GM04503 (cell line): ENCODE measurements at places on chromosomes 6 and 20.

DNA sequence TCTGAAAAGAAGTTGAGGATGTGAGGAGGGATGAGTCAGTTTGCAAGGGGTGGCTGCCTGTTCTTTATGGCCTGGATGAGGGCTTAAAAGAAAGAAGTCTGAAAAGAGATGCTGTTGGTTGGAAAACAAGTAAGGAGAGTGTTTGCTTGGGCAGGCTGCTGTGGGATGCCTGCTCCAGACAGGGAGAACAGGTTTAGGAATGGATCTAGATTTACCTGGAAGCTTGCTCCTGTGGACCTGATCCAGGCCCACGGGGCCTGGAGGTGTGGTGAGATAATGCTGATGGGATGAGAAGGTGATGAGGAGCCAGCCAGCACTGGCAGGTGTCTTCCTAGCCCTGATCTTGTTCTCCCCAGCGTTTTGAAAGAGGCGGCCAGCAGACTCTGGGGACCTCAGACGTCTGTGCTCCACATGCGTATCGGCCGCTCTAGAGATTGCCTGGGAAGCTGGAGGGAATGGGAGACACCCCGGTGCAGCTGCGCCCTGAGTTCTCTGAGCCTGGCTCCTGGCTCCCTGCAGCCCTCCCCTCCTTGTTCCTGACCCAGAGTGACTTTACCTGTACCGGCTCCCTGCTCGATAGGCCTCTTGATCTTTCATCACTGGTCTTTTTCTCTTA lies 331.3 kb downstream of the ZFAND3 start:
- DNase-seq = no peak

GRCh38 chr20:50151034-50151743 lies 2.3 kb downstream of the PEDS1 start:
- DNase-seq = no peak

- DNase-seq = peak; percentile 62
Measured at GRCh38 chr20:11810311-11811083, 107.2 kb upstream of the BTBD3 start.

DNA sequence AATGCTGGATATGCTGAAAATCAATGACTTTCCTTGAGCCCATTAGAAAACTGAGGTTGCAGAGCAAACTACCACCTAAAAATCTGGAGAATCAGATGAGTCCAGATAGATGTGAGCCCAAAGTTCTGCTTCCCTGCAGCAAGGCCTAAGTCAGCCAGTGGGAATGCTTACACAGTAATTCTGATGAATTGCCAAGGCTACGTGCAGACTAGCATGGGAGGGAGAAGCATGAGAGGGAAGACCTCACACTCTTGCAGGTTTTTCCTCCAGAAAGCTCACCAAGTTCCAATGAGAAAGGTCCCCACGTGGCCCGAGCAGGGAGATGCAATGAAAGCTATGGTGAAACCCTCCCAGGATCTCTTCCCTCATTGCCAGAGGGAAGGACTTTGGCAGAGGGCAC lies 104.8 kb upstream of the SIRPA start:
- DNase-seq = no peak

GRCh38 chr6:108489699-108490098 lies 71.0 kb upstream of the FOXO3 start:
- DNase-seq = no peak

GRCh38 chr6:11869672-11870340 lies 91.2 kb upstream of the ADTRP start:
- DNase-seq = peak; percentile 27

DNA sequence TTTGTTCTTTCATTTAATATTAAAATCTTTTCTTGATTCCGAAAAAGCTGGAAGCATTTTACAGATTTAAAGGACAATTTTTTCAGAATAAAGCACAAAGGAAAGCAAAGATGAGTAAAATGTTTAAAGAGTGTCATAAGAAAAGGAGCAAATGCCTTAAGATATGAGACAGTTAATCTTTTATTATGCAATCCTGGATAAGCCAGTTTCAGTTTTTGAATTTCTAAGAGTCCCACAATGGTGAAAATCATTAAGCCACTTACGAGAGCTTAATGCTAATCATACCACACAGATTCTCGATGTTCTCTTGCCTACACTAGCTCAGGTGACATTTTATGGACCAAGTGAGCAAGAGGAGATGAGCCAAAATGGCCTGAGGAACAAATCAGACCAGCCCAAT lies 103.7 kb upstream of the RNF217 start:
- DNase-seq = no peak

GRCh38 chr6:127748290-127748689 lies 152.6 kb downstream of the THEMIS start:
- no peak for DNase-seq

DNA sequence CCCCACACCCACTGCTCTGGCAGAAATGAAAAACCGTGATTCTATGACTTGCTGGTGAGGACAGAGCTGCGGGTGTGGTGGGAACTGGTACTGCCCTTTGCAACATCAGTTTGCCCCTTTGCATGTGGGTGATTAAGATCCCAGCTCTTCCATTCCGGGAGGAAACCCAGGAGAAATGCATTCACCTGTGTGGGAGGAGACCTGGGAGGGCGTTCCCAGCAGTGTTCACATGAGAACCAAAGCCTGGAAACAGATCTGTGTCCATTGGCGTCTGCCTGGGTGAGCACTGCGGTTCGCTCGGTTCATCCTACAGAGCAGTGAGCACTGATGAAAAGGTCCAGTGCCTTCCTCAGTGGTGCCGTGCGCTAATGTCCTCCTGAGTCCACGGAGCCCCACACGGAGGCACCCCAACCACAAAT lies 89.7 kb downstream of the SMOC2 start:
- no peak for DNase-seq

- DNase-seq = no peak
Measured at GRCh38 chr6:98583506-98583905, 250.9 kb upstream of the POU3F2 start.

DNA sequence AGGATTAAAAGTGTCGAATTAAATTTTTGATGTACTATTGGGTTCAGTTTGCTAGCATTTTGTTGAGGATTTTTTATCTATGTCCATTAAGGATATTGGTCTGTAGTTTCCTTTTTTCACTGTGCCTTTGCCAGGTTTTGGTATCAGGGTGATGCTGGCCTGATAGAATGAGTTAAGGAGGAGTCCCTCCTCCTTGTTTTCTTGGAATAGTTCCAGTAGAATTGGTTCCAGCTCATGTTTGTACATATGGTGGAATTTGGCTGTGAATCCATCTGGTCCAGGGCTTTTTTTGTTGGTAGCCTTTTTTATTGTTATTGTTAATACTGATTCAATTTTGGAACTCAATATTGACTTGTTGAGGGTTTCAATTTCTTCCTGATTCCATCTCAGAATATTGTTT lies 141.8 kb downstream of the SIM1 start:
- no peak for DNase-seq

DNA sequence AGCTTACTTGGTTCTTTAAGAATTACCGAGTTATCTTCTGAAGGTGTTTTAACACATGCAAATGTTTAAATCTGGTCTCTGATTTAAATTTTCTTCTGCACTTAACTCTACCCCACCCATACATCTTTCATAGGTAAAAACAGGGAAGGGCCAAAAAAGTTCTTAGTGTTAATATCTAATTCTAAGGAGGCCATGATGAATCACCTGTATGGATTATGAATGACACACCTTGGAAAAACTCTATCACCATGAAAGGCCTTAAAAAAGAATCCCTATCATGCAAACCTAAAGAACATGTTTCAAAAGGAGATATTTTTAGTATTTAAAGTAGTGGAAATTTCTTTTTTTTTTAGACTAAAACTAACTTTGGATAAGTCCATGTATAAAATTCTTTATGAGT lies 54.7 kb downstream of the SLX4IP start:
- no peak for DNase-seq

- DNase-seq = no peak
Measured at GRCh38 chr20:9629831-9630230, 115.4 kb downstream of the LAMP5 start.

DNA sequence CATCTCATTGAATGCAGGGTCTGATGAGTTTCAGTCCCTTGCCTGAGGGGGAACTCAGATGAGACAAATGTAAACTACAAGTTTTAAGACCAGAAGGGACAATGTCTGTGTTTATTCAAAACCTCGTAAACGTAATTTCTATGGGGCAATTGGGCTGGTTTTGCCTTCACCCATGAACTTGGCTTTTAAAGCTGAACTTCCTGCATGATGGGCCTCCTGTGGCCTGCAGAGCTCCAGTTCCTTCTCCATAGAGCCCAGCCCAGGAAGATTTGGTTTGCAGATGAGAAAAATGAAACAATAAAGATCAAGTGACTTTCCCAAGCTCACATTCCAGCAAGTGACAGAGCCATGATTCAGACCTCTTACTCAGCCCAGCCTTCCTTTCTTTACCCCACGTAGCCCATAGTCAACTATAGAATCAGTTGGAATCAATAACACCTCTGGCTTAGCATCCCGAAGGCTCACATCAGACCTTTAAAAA lies 612.3 kb downstream of the UTRN start:
- peak; percentile 85 for DNase-seq

GRCh38 chr6:127938701-127939100 lies 37.8 kb upstream of the THEMIS start:
- peak; percentile 39 for DNase-seq

DNA sequence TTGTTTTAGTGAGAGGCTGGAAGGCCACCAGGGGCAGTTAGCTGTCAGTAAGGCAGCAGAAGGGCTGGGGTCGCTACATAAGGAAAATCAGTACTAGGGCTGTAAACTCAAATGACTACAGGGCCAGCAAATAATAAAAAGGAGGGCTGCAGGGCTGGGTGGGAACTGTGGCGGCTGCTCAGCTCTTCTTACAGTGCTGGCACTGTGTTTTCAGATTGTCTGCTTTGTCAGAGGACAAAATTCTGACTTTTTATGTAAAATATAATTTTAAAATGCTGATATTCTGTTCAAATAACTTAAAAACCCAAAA lies 23.2 kb downstream of the HLA-A start:
- DNase-seq = no peak

- DNase-seq = no peak
Measured at GRCh38 chr20:35398660-35399144, 13.1 kb downstream of the UQCC1 start.

GRCh38 chr6:114446342-114446741 lies 103.5 kb upstream of the HS3ST5 start:
- DNase-seq = no peak

DNA sequence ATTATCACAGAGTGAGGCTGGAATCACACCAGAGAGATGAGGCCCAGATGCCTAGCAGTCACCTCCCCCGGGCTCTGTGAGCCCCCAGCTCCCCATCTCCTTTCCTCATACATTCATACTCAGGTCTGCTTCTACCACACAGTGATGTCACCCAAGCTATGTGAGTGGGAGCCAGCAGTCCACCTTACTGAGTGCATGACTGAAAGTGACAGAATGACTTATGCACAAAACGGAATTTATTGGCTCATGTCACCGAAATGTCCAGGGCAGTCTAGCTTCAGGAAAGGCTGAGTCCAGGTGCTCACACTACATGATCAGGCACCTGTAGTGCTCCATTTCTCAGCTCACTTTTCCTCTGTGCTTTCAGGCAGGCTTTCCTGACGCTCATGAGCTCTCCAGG lies 36.7 kb upstream of the CCN6 start:
- no peak for DNase-seq

DNA sequence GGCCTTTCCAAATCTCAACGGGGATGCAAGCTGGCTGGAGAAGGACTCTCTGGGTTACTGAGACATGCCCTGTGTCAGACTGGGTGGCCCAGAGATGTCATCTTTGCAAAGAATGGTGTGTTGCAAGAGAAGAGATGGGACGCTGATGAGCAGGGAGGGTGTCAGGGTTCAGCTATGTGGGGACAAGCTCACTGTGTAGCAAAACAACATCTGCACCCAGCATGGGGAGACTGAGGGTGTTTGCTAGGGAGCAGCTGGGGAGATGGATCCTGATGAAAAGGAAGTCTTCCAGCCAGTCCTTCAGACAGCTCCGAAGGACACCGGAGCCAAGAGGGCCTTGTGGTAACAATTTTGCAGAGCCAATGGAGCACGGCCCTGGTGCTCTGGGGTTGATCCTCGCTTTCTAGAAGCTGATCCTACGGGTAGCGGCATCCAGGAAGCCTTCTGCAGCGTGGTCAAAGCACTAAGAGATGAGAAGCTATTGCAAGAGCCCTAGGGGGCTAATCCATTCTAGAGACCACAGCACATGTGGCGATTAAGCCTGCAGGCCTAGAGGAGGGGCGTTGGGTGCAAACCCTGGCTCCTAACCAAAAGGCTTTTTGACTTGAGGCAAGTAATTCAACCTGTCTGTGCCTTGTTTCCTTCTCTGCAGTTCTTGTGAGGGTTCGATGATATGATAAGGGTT lies 39.9 kb downstream of the EDN3 start:
- no peak for DNase-seq

DNA sequence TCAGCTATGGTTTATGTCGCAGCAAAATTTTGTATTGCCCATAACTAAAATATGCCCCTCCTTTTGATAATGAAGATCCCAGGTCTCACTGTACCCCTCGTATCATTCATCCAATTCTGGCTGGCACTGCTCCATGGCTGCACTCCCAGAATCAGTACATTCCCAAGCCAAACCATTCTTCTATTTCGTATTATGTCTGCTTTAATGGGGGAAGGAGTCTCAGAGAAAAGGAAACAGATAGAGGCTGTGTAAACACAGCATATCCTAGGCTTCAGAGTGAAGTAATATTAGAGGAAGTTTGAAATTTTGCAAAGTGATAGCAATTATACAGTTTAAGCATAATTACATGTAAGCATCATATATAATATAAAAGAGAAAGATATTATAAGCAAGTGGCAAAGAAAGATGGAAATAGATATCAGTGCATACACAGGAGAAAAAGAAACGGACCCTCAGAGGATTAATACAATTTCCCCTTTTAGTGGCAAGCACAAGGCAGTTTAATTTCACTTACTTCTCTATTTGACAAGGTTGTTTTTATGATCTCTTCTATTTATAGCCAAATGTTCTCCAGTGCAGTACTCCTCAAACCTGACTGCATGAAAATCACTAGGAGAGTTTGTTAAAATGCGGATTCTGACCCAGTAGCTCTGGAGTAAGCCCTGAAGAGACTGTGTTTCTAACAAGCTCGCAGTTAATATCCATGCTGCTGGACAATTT lies 56.5 kb upstream of the TENT5A start:
- DNase-seq = no peak

DNA sequence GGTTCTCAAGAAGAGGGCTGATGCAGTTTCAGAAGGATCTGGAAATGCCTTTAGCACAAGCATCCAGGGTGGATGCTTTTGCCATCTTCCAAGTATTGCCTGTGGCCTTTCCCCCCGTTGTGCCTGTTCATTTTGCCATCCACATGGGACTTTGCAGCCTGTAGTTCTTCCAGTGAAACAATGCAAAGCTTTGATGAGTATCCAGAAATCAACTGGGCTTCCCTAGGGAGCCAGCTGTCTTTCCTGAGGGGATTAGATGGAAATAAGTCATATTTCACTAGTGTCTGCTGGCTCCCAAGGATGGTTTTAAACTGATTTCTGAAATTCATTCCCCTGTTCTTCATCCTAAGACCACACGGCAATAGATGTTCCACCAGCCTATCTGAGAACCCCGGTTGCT lies 63.3 kb downstream of the CAP2 start:
- DNase-seq = no peak

DNA sequence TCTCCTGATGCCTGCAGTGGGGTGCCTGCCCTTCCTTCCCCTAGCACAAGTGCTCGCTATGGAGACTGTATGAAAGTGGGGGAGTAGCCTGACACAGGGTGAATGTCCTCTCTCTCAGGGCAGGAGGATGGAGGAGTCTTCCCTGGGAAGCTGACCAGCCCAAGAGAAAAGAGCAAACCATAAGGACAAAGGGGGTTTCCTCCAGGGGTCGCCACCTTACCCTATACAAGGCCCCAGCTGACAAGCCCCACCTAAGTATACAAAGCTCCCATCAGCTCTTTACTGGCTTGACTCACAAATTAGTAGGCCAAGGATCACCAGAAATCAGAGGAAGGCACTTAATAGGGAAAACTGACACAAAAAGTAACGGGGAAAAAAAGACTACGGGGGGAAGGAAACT lies 54.1 kb downstream of the PLAGL1 start:
- DNase-seq = no peak
